Renal pelvis (tissue), 12 donors: ENCODE measurements at places on chromosomes 2 and 18. TPM values are rescaled to one million over a fixed set of nuclear protein-coding genes. Genes with fewer than 3 reads are reported as not detected.
A peak's percentile ranks its signal among the peaks of the same experiment; 100 is the strongest.

DNA sequence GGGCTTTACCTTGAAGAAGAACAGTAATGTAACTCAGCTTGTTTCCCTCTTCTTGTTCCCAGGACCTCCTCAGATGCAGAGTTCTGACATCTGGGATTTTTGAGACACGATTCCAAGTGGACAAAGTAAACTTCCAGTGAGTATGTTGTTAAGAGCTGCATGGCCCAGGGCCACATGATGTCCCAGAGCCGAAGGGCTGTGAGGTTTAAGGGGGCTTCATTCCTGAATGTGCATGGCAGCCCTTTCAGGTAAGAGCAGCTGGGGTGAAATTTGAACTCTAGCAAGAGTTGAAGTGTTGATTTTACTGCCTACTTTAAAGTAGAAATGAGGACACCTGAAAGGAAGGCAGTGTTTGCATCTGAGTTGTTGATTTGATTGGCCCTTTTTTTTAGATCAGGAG lies 13.3 kb downstream of the CHMP1B start:
- DNase-seq: no peak

DNA sequence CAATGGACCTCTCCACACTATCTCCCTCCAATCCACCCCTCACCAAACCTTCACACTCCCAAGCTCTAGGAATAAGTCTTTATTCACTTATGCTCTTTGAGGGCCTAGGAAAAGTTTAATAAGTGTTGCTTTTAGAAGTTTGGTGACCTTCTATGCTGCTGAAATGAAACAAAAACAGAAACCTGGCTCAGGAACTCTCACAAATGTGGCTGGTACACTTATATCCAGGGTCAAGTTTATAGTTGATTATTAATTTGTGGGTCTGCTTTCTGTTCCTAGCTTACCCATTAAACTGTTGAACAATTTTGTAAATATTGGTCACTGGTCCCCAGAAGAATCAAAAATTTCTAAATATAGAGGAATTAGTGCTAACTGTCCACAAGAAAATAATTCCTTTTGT lies 14.2 kb upstream of the ANKRD44 start:
- DNase-seq: no peak

FOXI3 gene
- 0.19 TPM for polyA plus RNA-seq

LRRTM1 gene
- 29.5 TPM for polyA plus RNA-seq

VSNL1 gene
- 3.8 TPM for polyA plus RNA-seq

DNA sequence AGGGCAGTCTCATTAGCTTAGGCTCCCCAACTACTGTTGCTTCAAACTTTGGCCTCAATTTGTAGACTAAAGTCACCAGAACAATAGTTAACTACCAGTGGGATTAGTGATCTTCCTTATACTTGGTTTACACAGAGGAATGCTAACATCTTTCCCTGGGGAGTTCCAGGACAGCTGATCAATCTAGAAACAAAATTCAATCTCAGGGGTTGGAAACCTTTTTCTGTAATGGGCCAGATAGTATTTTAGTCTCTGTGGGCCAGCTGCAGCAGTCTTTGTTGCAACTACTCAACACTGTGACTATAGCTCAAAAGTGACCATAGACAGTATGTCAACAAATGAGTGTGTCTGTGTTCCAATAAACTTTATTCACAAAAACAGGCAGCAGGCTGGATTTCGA lies 85.7 kb downstream of the METTL8 start:
- no peak for DNase-seq

ARHGAP15 gene
- 3.9 TPM for polyA plus RNA-seq

- no peak for DNase-seq
Measured at GRCh38 chr2:168469281-168469988, 13.4 kb downstream of the CERS6 start.

- DNase-seq: no peak
Measured at GRCh38 chr2:240892356-240892755, 3.6 kb downstream of the MAB21L4 start.

BOLL gene
- not detected for polyA plus RNA-seq

PID1 gene
- polyA plus RNA-seq: 6.7 TPM

DNA sequence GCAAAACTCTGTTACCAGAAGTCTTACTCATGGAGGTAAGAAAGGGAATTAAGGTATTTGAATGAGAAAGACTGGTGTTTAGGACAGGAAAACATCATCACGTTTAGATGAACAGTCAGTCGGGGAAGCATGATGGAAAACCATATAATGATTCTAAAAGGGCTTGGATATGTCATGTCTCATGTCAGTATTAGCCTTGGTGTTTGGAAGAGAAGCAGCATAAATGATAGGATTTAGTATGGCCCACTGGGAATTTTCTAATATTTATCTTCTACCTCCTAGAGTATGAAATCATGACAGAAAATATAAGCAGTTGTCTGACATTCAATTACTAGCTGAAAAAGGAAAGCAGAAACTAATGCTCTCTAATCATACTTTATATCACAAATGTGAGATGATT lies 1643.6 kb upstream of the CELF4 start:
- DNase-seq: no peak

GRCh38 chr18:48476550-48476917 lies 62.3 kb upstream of the CTIF start:
- DNase-seq: no peak

DNA sequence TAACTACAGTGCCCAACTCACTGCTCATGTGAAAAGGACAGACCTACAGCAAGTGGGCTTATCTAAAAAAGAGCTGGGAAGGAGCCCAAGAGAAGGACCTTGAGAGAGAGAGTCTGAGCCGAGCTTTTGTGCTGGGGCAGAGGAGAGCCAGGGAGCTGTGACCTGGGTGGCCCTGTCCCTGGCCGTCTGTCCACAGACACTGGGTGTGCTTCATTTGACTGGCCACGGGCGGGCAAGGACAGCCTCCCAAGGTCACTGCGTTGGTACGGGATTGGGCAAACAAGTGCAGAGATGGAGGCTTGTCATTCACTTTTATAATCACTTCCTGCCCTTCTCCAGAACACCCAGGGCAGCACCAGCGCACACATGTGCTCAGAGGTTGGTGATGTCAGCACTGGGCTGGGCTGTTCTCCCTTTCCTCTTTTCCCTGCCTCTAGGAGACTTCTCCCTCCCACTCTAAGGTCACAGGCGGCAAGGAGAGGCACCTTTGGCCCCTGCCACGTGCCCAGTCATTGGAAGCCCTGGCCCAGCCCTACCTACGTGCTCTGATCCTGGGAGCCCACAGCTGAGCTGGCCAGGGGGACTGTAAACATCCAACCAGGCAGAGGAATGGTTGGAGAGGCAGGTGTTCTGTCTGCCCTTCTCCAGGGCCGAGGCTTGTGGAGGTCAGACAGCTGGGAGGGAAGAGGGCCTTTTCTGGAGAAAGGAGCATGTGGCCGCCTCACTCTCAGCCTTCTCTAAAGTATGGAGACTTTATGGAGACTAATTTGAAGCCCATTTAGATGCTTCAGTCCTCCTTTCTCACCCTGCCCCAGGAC lies 6.4 kb upstream of the PSD4 start:
- no peak for DNase-seq

GRCh38 chr2:146894514-146894913 lies 950.3 kb upstream of the ACVR2A start:
- DNase-seq: no peak

DNA sequence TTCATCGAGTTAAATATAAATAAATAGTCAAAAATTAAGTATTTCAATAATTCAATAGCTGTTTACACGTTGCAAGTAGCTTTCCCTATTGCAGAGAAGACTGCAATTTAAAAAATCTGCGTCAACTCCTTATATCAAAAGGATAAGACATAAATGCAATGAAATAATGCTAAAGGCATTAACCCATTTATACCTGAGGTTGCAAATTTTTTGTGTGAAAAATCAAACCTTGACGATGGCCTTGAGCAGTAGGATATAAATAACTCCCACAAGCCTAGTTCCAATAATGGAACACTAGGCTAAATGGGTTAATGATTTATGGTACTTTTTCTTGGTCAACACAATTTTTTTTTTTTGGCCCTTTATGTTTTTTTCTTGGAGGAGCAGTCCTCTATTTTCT lies 76.4 kb upstream of the CDKL4 start:
- no peak for DNase-seq

DNA sequence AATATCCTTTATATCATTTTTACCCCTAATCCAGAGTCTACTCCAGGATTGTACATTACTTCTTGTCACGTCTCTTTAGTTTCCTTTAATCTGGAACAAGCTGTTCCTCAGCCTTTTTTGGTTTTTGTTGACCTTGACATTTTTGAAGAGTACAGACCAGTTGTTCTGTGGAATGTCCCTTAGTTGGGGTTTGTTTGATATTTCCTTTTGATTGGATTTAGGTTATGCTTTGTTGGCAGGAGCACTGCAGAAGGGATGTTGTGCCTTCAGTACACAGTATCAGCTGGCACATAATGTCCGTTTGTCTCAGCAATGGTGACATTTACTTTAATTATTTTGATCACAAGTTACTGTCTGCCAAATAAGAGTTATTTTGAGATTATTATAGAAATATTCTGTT lies 160.6 kb downstream of the MEIS1 start:
- DNase-seq: no peak

GRCh38 chr2:146540271-146540932 lies 1304.4 kb upstream of the ACVR2A start:
- DNase-seq: no peak

- DNase-seq: no peak
Measured at GRCh38 chr2:96088340-96089335, 27.7 kb downstream of the ADRA2B start.

DNA sequence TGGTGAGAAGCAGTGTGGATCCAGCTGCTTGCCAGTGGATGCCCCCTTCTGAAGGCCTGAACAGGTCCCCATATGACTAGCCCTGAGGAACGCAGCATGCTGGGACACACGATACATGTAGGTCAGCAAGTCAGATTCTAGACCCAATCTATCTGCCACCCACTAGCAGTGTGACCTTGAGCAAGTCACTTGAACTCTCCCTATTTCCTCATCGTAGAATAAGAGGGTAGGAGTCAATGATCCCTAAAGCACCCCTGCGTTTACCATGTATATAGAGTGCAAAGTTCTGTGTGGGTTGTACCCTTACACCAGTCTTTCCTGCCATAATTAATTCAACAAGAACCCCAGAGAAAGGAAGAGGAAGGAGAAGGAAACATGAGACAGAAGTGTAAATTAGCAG lies 123.7 kb downstream of the GALNT14 start:
- no peak for DNase-seq

DNA sequence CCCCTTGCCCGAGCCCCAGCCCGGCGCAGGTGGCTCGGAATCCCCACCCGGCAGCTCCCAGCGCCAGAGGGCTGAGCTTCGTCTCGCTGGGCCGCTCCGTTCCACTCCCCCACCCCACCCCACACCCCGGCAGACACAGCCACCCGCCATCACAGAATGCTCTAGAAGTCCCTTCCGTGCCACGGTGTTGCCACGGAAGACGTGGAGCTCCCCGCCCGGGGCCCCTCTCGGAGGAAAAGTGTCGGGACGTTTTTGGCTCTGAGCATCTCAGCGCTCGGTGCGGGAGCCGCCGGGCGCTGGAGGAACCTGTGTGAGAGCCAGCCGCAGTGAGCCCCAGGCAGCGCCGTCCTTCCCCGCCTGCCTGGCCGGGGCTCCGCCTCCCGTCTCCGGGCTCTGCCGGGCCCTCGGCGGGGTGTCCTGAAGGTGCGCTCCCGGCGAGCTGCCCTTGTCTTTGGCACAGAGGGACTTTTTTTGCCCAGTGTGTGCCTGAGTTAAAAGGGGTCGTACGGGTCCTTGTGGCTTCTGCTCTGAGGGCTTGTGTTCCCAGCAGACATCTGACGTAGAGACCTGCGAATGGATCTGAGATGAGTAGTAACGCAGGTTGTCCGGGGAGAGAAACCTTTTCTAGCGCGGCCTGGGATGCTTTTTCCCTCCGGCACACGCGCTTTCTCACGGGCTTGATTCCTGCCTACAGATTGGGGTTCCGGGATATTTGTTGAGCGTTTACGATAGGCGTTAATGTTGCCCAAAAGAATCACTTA lies 1.8 kb downstream of the ZCCHC2 start:
- DNase-seq: peak; percentile 48

DNA sequence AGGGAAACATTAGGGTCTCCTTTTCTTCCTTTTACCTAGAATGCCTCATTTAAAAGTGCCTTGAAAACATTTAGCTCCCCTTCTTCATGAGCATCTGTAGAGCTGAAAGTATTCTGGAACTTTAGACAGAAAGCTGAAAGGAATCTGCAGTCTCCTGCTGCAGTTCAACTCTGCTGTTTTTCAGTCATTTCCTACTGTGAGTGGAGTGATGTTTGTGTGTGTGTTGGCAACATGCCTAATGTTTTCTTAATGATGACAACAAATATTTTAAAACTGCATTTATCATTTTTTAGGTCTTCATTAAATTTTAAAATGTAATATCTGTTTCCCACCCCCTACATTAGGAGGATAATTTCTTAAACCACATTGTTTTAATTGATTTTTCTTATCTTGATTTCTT lies 66.6 kb downstream of the TWSG1 start:
- DNase-seq: no peak

DNA sequence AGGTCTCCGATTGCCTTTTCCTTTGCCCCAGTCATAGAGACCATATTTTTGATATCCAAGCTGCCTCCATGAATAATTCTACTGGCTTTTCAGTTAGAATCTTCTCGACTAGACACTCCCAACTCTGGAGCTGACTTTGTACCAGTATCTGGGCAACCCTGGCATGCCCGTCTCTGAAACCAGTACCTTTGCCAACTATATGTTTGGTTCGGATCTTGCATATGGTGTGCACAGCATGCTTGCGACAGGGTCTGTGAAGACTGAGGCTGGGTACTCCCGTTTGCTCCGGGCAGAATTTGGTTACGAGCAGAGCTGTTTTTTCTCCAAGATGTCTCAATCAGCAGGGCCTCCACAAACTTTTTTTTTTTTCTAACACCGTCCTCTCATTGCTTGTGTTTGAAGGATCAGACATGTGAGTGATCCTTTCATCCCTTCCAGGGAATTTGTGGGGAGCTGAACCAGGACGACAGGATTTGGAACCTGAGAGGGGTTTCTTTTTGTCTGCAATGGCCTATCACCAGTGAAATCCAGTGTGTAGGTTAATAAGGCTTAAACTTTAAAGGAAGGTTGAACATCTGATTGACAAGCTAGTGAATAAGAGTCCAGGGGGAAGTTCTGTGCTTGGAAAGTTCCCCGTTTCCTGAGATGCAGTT lies 322.3 kb downstream of the MYCN start:
- DNase-seq: no peak

POTEC gene
- polyA plus RNA-seq: 0.08 TPM
